SK-N-SH (cell line): ENCODE measurements at places on chromosomes 1 and 21.
A peak's percentile ranks its signal among the peaks of the same experiment; 100 is the strongest.

DNA sequence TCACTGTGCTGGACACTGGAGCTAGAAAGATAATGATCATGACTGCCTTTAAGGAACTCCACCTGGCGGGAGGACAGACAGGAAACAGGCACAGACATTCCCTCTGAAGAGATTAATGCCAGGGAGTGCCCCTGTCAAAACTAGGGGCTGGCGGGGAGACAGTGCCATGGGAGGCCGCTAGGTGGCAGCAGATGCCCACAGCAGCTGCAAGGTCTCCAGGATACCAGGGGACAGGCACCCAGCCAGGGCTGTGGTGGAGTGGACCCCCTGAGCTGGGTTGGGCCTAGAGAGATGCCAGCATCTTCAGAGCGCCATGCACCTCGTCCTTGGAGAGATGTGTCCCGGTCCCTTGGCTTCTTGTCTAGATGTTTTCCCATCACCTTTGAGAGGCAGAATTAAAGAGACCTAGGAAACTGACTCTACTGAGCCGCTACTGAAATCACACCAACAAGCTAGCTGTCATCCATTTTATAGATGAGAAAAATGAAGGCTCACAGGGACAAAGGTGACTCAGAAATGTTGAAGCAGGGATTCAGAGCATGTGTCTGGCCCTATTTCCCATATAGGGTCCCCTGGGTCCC is 3.6 kb downstream of the REN start:
- peak; percentile 91 for DNase-seq

GRCh38 chr1:167899253-167899681 is 14.7 kb downstream of the ADCY10 start:
- no peak for DNase-seq

- no peak for DNase-seq
Observed at GRCh38 chr1:53271446-53272090, 33.2 kb upstream of the MAGOH start.

DNA sequence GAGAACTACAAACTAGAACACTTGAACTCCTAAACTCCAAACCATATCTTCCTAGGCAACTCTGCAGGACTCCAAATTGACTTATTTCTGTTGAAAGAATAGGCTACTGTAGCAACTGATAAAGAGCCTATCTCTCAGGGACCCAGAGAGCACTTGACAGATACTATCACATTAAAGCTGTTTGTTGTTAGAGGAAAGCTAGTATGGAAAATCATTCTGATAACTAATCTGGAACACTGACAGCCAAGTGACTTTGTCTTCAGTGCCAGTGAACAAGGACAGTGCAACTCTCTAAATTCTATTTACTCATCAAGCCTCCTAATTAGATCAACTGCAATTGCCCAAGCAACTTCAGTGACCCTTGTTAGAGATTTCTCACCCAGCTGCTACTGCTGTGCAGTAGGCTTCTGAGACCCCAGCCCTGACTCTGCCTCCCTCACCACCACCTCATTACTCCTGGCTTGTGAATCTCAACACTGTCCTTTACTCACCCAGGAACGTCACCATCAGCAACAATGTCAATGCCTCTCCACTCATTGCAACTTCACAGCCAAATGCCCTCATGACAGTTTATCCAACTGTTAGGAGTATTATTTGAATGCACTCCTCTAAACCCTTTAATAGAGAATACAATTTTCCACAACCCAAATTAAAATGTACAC is 7.4 kb upstream of the RGS13 start:
- DNase-seq: no peak

DNA sequence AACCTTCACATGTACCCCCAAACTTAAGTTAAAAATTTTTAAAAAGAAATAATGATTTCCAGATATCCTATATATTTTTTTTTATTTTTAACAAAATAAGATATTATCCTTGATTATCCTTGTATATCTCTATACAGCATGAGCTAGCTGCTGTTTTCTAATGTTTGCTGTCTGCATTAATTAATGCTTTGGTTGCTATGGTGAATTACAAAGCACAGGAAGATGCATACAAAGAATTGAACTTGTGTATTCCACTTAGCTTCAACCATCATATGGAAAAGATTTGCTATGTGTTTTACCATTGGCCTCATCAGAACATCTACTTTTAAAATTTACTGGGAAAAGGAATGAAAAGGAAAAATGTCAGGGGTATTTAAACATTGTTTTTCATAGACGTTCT is 35.4 kb downstream of the VPS45 start:
- DNase-seq: no peak

DNA sequence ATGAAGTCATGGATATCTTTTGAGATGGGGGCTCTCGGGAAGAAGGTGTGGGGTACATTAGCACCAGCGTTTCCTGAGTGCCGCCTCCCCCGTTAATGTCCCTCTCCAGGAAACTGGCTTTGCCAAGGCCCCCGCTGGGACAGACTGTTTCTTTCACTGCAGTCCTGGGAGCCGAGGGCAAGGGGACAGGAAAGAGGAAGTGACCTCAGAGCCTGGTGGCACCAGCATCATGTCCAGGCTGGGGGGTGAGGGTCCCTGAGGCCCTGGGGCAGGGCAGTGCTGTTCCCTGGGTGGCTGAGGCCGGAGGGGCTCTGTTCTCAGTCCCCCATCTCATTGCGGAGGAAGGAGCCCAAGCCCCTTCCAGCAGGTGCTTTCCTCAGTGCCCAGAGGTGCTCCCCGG is 5.8 kb downstream of the PFKL start:
- DNase-seq: no peak

DNA sequence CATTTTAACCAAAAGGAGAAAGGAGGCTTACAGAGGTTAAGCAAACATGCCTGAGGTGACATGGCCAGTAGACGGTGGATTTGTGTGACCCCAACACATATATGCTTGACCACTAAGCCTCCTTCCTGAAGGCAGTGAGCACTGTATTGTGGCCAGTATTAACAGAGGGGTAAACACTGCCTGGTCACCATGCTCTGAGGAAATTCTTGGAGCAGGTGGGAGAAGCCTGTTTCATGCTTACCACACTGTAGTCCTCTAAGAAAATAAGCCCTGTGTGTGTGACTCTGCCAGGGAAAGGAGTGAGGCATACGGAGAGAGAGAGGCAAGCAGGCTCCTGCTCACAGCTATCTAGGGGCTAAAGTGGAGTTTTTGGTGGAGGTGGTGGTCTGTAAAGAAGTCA is 102.7 kb downstream of the KCND3 start:
- no peak for DNase-seq

DNA sequence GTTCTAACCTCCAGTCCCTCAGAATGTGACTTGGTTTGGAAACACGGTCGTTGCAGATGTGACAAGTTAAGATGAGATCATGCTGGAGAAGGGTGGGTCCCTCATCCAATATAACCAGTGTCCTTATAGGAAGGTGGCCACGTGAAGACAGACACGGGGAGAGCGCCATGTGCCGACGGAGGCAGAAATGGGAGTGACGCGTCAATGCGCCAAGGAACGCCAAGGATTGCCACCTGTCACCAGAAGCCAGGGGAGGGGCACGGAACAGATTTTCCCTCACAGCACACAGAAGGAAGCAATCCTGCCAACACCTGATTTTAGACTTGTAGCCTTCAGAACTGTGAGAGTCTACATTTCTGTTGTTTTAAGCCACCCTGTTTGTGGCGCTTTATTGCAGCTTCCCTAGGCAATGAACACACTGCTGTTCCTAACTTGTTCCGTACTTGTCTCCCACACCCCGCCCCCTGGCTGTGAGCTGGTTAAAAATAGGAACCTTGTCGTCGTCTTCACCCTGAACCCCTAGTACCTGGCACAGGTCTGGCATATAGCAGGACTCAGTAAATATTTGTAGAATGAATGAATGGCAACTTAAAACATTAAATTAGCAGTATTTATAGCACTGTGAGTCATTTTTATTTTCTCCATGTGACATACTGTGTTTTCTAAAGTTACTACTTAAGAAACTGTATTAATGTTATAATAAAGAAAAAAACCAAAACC is 14.2 kb downstream of the RIMS3 start:
- no peak for DNase-seq

- no peak for DNase-seq
Observed at GRCh38 chr1:41892301-41892781, 26.4 kb downstream of the HIVEP3 start.

GRCh38 chr1:231099996-231100767 is 60.1 kb upstream of the FAM89A start:
- DNase-seq: no peak

- DNase-seq: no peak
Observed at GRCh38 chr1:190476321-190476720, 1.3 kb downstream of the BRINP3 start.

DNA sequence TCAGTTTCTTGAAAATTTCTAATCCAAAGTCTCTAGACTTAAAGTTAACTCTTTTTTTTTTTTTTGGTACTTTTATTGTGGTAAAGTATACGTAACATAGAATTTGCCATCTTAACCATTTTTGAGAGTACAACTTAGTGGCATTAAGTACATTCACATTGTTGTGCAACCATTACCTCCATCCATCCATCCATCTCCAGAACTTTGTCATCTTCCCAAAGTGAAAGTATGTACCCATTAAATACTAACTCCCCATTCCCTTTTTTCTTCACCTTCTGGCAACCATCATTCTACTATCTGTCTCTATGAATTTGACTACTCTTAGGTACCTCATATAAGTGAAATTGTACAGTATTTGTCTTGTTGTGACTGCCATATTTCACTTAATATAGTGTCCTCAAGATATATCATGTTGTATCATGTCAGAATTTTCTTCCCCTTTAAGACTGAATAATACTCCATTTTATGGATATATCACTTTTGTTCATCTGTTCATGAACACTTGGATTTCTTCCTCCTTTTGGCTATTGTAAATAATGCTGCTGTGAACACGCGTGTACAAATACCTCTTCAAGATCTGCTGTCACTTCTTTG is 18.4 kb downstream of the RLF start:
- no peak for DNase-seq

- no peak for DNase-seq
Observed at GRCh38 chr1:111943846-111944749, 45.4 kb downstream of the KCND3 start.

DNA sequence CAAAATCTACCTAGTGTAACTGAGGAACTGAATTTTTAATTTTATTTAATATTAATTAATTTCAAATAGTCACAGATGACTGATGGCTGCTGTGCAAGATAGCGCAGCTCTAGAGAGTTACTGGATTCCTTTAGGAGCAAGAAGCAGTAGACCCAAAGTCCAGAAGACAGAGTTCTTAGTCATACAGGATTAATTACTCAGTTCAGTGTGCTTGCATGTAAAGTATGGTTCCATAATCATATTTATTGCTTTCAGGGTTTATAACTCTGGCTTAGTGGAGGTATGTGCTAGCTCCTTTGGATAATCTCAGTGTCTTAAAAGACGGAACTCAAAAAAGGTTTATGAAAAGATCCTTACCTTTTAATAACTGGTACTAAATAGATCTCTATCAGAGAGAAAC is 17.4 kb downstream of the CEPT1 start:
- DNase-seq: no peak

DNA sequence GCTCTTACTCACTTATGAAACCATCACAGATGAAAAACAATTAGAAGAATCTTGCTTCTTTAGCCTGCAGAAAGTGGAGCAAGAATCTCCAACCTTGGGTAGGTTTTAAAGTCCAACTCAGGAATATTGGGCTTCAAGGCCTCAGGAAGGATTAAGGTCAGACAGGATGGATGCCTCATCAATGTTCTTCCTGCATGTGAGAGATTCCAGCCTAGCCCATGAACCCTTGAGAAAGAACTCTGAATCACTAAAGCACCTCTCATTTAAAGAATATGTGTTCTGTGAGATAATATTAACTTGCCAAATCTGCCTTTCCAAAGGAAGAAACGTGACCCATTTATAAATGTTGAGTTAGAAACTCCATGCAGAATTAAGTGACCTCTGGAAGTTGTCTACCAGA is 345.2 kb upstream of the CAMK1G start:
- no peak for DNase-seq

DNA sequence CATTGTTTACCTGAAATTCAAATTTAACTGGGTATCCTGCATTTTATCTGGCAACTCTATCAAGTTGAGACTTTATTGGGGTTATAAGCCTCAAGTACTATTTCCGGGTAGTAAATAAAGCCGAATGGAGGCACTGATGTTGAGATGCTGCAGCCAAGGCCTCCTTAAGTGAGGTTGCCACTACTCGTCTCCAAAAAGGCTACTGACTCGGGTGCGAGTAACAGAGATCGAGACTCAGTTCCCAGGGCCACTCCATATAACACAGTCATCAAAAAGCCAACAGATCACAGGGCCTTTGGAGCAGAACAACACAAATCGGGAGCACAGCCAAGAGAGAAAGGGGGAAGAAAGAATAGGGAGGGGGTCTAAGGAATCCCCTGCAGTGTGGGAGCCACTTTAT is 524 bp downstream of the COPA start:
- no peak for DNase-seq

DNA sequence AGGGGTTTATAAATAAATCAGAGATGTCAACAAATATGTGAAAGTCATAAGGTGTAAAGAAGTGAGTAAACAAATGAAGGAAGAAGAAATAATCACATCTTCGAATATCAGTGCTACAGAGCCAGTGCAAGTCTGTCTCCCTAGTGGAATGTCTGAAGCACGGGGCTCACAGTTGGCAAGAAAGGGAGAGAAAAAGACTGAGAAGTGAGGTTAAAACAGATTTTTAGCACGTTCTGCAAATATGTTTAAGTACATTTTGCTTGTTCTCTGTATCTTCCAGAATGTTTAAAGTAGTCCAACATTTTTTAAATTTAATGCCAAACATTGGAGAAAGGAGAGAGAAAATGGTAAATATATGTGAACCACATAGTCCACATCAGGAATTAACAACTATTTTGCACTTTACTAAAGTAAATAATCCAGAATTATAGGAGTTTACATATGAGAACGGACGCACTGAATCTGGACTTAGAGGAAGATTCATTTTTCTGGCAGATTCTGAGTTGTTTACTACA is 682.4 kb downstream of the LTN1 start:
- DNase-seq: no peak

- DNase-seq: no peak
Observed at GRCh38 chr1:90925928-90926869, 95.6 kb downstream of the ZNF644 start.

- no peak for DNase-seq
Observed at GRCh38 chr1:170133766-170134495, 11.8 kb upstream of the NTMT2 start.

DNA sequence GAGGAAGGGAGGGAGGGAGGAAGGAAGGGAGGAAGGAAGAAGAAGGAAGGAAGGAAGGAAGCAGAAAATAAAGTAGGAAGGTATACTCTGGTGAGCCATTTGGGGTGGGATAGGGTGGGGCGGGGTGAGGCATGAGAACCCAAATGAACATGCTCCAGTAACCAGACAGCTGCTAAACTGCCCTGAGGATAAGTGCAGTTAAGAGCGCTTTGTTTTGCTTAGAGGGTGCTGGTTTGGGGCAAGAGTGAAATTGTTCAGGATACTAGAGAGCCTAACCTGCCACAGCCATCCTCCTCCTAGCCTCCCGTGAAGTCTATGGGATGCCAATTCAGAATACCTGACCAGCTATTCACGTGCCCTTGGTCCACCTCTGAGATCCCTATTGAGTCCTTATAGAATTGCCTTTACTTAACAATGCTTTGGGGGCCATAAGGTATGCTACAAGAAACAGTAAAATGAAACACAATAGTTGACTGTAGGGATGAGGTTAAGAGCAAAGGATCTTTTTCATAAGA is 59.0 kb upstream of the ATF3 start:
- DNase-seq: no peak
